GM12864 (cell line): ENCODE measurements at places on chromosomes 6 and 20.

DNA sequence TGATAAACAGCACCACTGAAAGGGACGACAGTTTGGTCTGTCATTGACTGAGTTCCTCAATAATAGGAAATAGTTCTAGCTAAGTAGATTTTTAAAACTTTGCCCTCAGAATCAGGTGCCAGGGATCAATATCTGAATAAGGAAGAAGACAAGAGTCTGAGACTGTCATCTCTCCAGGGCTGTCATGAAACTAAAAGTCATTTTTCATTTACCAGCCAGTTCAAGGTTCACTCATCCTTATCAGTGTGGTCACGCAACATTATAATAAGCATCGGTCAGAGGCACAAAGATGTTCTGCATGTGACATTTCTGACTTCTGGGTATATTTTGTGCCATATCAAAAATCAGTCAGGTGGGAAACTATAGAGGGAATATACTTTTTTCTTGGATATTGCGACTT is 52.5 kb upstream of the E2F3 start:
- no peak for DNase-seq

DNA sequence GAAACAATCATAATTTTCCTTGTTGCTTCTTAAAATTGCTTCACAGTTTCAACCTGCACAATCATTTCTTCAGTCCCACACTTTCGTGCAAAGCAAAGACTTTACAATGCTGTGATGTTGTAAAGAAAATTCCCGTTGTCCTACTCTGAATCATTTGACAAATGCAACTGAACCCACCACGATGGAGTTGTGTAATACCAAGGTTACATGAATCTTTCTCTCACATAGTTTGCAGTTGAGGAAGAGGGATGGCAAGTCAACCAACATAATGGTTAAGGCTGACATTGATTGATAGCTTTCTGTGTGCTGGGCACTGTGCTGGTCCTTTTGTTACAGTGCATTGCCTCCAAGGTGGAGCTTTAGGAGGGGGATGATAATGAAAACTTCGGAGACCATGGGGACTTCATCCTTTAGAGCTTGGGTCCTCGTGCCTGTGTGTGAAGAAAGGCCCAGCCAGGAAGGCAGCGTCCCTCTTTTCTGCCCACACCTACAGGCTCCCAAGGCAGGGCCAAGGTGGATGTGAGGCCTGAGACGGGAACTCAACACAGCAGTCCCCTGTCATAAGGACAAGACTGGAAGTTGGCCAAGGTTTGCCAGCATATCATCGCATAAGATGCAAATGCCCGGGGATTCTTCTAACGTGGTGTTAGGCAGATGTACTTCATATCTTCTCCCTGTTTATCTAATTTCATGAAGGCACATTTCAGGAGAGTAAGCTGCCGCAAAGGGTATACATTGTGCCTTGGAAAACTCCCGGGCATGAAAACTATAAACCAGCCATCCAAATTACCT is 96.9 kb downstream of the LY86 start:
- DNase-seq, result no peak

- no peak for DNase-seq
These were observed 16.7 kb downstream of the TULP4 start for GRCh38 chr6:158328952-158329351.

- DNase-seq, result peak; percentile 27
These were observed 174.1 kb downstream of the DOK5 start for GRCh38 chr20:54649511-54649962.

- DNase-seq, result no peak
These were observed 14.7 kb downstream of the UCKL1 start for GRCh38 chr20:63941282-63942081.

DNA sequence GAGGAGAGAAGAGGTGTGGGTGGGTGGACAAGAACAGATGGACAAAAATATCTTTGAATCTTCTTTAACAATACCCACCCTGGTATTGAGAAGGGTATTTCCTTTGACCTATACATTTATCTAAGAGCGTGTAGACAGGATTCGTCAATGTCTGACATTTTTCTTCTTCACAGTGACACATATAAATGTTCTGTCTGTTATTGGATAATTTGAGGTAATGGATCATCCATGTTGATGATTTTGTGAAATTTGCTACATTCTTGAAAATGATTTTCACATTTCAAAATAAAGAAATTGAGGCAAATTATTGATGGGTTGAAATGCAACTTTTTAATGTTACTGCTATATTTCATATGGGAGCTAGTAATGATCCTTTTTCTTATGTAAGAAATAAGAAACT is 770.7 kb upstream of the EPHA7 start:
- DNase-seq, result no peak

DNA sequence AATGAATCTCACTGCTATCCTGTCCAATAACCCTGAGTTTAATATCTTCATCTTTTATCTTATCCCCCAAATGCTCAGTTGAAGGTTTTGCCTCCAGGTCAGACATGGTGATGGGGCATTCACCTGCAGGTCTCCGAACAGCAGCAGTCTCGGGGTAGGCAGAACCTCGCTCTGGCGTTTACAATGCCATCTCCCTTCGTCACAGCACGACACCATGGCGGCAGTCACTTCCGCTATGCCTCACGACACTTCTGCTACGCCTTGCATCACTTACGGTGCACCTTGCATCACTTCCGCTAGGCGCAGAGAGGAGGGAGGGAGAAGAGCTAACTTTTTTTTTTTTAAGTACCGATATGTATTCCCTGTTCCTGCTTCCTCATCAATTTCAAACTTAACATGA is 194.9 kb downstream of the BCAS1 start:
- DNase-seq, result no peak

DNA sequence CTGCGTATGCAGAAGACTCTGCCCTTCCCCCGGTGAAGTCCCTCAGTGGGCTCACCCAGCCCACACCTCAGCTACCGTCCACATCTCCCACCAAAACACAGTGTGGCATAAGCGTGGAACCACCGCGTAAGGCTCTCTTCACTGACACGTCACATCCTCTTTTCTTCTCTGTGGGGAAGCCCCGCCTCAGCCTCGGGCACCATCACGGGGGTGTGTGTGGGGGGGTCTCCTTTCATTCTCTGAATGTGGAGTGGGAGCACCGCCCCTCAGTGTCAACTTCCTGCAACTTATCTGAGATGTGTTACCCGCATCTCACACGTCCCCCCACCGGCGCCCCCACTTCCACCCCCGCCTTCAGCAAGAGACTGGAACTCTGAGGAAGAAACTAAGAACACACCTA is 388.4 kb upstream of the JARID2 start:
- no peak for DNase-seq

GRCh38 chr6:149999636-150000035 is 25.7 kb downstream of the RAET1L start:
- no peak for DNase-seq

DNA sequence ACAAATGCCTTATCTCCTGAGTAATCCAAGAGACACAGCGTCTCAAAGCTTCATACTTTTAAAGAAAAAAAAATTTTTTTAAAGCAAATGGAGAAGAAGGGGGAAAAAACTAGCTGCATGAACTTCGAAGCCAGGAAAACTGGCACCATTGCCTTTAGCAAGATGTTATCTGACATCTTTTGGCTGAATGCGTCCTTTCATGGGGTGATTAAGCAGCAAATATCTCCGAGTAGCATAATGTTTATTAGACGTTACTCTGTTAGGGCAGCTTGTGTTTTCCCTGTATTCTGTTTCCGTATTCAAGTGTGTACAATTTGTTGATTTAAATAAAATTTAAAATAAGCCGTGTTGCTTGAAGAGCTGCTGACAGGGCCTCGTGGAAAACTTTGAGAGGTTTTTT is 76.5 kb upstream of the TSHZ2 start:
- no peak for DNase-seq

GRCh38 chr6:166691746-166692145 is 64.7 kb upstream of the RPS6KA2 start:
- no peak for DNase-seq

DNA sequence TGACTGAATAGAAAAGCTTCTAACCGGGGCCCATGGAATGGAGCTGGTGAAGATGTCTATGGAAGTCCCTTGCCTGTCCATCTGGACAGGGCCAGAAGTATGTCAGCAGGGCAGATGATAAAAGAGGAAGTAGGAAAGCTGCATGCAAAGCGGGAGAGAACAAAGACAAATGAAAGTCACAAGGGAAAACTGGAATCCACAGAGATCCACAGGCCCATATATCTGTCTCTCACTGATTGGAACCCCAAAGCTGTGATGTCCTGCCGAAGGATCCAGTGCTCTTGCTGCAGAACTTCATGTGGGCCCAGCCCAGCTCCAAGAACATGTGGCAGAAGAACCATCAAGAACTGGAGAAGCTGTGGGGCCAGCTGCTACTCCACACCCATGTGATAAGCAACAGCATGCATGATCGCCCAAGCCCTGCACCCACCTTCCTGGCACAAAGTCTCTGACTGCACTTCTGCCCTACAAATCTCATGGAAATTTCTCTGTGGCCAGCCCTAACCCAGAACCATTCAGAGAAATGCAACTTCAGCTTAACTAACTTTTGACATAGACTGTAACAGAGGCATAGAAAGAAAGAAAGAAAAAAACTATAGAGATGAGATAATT is 716.0 kb downstream of the KIF16B start:
- peak; percentile 5 for DNase-seq

DNA sequence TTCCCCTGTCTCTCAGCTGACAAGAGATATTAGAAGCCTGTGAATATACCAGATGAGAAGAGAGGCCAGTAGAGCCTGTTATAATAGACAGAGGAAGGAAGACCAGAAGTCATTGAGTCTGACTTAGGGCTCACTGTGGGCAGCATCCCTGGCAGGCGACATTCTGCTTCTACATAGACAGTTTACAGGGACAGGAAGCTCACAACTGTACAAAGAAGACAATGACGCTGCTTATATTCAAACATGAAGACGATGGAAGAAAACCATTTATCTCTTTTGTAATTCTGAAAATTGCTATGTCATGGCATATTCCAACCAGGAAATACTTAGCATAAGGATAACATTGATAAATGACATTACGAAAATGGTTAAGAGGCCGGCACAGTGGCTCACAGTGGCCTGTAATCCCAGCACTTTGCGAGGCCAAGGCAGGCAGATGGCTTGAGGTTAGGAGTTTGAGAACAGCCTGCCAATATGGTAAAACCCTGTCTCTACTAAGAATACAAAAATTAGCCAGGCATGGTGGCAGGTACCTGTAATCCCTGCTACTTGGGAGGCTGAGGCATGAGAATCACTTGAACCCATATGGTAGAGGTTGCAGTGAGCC is 170.9 kb downstream of the UBE3D start:
- DNase-seq, result no peak

- DNase-seq, result no peak
These were observed 41.6 kb upstream of the NOX3 start for GRCh38 chr6:155497273-155497672.

DNA sequence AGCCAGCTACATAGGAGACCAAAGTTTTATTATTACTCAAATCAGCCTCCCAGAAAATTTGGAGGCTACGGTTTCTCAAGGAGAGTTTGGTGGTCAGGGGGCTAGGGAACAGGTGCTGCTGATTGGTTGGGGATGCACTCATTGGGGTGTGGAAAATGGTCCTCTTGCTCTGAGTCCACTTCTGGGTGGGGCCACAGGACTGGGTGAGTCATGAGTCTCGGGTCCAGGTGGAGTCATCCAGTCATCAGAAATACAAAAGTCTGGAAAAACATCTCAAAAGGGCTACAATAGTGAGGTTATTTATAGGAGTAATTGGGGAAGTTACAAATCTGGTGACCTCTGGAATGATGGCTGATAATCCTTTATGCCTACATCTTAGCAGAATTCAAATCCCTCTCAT is 54.3 kb upstream of the SLC22A16 start:
- DNase-seq, result no peak

DNA sequence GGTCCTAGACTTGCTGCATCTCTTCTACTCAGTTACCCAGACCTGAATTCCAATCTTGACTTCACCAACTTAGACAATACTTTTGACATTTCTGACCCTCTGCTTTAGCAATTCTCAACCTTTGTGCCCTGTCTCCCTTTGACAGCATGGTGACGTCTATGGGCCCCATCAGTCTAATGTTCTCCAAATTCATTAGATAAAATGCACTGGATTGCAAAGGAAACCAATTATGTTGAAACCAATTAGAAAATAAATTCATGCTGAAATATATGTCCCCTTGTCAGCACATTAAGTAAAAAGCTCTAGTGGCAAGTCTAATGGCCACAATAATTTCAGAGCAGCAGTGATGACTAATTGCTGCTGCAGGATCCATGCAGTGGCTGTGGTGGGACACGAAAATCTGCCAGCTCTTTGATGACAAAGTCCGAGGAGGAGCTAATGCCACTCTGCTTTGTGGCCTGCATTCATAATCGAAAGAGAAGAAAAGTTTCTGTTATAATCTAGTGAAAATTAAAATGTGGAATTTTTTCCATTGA is 64.0 kb downstream of the BFSP1 start:
- no peak for DNase-seq

DNA sequence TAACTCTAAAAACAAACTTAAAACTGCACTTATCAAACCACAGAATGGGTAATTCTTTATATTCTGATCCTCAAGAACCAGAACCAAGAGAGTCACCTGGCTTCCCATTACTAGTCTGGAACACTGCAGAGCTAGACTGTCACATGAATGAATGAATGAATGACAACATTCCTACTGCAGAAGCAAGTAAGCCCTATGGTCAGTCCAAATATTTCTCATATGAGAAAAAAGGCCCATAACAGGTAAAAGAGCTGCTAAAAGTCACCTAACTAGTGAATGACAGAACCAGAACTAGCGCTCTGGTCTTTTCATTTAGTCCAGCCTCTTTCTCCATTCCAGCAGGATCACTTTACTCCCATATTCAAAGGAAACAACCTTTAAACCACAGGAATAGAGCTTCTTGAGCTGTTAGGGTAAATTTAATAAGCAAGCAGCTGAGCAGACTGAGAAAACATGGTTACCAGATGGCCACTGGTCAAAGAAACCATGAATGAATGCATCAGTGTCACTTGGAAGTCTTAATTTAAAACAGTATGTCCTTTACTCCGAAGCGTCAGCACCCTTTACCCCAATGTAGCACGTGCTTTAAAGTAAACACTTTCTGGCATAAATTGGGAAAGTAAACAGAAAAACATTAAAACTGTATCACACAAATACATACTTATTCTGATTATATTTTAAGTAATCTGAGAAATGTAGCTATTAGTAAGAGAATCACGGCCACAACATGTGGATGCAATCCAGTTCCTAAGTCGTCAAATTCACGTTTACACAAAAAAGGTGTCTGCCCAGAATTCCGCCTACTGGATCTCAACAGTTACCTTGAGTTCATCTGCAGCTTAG is 1.4 kb downstream of the PREP start:
- DNase-seq, result no peak

- no peak for DNase-seq
These were observed 47.4 kb downstream of the HDDC2 start for GRCh38 chr6:125254321-125254720.

GRCh38 chr6:168602576-168602975 is 161.6 kb downstream of the SMOC2 start:
- DNase-seq, result no peak

- no peak for DNase-seq
These were observed 557.2 kb upstream of the JAG1 start for GRCh38 chr20:11230999-11231398.

- DNase-seq, result no peak
These were observed 15.7 kb downstream of the HS3ST5 start for GRCh38 chr6:114327074-114327473.

DNA sequence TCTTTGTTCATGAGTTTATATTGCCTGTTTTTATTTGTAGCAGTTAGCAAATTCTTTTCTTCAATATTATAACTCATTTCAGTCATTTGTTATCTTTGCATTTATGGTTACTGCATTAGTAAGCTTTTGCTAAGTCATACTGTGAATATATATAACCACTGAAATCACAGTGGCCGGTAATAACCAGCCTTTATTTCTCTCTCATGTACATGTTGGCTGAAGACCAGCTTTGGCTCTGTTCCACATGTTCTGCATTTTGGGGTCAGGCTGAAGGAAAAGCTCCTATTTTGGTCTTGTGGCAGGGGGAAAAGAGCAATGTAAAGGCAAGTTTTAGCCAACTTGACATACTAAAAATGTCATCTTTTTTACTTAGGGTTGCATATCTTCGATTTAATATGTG is 276.3 kb downstream of the BCKDHB start:
- DNase-seq, result no peak
